ENCODE measurements at places on chromosomes 11 and 22.

GRCh38 chr11:100445231-100445735 is 241.8 kb upstream of the ARHGAP42 start:
- DNase-seq: no peak

GRCh38 chr11:115430345-115430744 is 73.9 kb downstream of the CADM1 start:
- no peak for DNase-seq

DNA sequence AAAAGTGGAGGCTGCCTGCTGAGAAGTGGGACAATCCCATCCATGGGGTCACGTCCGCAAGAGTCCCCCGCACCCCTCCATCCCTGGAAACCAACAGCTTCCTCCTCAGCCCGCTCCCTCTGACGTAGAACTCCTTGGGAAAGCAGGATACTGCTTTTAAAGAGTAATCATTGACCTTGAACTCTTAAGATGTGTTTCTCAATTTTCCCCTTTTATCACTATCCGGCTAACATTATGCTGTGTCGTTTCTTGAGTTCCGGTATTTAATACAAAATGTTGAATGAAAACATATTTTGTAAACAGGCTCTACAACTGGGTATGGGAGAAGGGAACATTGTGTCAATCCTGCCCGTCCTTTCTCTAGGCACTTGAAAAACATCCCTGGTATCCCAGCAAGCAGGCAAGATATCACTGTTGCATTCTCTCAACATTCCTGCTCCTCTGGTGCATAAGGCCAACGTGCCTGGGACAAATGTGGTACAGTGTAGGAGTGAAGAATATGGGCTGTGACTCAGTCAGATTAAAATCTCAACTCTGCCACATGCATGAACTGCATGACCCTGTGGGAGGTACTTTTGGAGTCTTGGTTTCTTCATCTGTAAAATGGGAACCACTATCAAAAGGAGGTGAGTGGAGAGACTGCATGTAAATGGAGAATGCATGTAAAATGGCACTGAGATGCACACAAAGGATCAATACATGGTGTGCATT is 52.8 kb downstream of the WT1 start:
- DNase-seq: no peak

DNA sequence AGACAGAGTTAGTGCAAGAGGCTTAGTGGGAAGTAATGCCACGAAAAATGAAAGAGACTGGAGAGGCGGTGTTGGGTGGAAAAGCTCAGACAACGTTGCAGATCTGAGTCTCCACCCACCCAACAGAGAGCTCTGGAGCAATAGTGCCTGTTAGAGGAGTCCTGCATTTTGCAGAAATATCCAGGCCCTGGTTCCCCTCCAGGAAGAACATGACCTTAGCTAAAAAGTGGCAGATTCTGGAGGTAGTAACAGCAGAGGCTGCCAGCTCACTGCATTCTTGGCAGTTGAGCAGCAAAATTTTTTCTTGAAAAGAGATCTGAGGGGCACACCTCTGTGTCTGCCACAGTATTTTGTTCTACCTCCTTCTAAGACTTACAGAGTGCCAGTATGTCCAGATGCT is 27.7 kb upstream of the BIRC3 start:
- DNase-seq: no peak

DNA sequence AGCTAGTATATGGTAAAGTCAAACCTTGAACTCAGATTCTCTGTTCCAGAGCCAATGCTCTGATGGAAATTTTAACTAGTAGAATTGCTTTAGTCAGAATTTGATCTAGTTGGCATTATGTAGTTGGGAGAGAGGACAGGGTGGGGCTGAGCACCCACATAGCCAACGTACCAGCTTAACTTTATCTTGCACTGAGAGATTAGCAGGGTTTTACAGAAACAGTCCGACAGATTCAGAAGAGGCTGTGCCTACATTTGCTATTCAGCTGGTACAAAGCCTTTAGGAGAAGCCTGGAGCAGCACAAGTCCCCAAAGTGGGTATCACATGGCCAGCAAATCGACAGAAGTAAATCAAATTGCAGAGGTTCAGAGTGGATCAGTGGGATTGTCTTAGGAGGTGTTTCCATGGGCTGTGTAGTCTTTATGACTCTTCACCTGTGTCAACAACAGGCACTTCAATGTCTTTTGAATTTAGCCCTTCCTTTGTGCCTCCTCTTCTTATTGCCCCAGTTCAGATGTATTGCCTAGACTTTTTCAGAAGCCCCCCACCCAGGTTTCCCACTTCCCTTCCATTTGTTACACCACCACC is 7.3 kb upstream of the CSRP3 start:
- DNase-seq: no peak

DNA sequence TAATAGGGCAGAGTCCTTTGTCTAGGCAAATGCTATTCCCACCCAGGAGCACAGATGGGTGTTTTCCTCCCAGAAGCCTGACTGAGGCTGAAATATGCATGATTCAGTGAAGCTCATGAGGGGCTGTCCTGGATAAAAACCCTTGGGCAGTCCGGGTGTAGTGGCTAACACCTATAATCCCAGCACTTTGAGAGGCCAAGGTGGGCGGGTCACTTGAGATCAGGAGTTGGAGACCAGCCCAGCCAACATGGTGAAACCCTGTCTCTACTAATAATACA is 48.6 kb upstream of the LMO2 start:
- DNase-seq: no peak

GRCh38 chr11:125164091-125164421 is 495 bp upstream of the PKNOX2 start:
- no peak for DNase-seq

DNA sequence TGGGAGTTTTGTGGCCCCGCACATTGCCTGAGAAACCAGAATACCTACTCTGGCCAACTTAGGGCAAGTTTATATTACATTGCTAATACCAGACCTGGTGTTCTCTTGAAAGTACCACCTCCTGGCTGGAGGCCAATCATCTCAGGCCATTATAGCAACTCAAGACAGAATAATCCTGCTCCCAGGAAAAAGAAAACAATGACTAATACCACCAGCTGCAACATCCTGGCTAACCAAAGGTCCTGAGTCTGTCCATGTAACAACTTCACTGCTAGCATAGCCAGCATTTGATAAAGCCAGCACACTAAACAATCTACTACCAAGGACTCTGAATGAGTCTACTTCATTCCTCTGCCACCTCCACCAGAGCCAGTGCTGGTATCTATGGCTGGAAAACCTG is 1298.7 kb upstream of the CNTN5 start:
- no peak for DNase-seq

- DNase-seq: no peak
Observed at GRCh38 chr11:34856251-34856650, 59.9 kb downstream of the APIP start.

DNA sequence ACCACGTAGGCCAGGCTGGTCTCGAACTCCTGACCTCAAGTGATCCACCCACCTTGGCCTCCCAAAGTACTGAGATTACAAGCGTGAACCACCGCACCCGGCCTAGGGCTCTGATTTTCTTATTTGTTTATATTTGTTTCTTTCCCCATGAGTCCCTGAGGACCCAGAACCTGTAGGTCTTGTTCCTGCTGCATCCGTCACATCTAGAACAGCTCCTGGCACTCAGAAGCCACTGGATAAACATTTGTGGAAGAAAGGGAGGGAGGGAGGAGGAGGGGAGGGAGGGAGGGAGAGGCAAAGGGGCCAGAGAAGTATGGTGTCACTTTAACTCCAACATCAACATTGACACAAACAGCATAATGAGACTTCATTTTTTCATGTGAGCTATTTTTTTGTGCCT is 67.7 kb downstream of the CELSR1 start:
- DNase-seq: no peak
